ENCODE measurements at places on chromosomes 3 and 15.

DNA sequence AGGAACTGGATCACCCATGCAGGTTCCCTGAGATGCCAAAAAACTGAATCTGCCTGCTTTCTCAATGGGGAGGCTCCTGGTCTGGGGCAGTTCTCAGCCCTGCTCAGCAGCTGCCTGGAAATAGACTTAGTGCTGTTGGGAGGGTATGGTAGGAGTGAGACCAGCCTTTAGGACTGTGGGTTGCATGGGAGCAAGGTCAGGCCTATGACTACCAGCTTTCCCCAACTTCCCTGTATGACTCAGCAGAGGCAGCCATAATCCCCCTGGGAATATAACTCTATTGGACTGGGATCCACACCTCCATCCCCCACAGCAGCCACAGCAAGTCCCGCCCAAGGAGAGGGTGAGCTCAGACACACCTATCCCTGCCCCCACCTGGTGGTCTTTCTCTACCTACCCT lies 87.0 kb downstream of the CFAP44 start:
- DNase-seq: no peak

DNA sequence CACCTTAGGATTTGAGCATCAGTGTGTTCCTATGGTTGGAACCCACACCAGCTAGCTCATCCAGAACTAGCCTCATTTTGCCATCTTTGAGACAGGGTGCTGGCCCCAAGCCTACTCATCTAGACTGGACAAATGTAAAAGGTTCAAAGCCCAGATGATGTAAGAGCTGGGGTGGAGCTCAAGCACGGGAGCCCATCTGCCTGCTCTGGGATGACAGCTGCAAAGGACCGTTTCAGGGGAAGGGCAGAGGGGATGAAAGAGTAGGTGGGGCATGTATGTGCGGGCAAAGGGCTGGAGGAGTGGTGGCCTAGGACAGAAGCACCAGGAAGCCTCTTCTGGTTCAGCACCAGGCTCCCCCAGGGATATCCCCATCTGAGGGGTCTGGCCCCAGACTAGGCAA lies 15.8 kb downstream of the CLK3 start:
- DNase-seq: no peak

DNA sequence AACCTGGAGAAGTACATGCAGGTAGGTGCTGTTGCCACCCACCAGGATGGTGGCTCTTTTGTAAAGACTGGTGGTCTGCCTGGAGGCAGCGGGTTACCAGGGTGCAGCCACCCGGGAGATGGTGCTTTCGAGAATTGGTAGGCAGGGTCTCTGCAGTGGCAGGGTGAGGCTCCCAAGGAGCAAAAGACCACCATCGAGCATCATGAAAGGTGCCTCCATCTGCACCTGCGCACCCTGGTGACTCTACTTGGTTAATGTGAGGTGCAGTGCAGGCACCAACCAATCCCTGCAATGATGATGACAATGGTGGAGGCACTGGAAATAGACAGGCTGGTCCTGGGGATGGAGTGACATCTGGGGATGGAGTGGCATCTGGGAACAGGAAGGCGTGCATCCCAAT lies 236.7 kb downstream of the ADAMTS17 start:
- no peak for DNase-seq

- peak; percentile 4 for DNase-seq
Observed at GRCh38 chr3:123158330-123158729, 43.4 kb upstream of the SEC22A start.

GRCh38 chr3:71414189-71414927 lies 169.2 kb downstream of the FOXP1 start:
- no peak for DNase-seq

GRCh38 chr3:152258448-152259393 lies 10.0 kb upstream of the MBNL1 start:
- no peak for DNase-seq

DNA sequence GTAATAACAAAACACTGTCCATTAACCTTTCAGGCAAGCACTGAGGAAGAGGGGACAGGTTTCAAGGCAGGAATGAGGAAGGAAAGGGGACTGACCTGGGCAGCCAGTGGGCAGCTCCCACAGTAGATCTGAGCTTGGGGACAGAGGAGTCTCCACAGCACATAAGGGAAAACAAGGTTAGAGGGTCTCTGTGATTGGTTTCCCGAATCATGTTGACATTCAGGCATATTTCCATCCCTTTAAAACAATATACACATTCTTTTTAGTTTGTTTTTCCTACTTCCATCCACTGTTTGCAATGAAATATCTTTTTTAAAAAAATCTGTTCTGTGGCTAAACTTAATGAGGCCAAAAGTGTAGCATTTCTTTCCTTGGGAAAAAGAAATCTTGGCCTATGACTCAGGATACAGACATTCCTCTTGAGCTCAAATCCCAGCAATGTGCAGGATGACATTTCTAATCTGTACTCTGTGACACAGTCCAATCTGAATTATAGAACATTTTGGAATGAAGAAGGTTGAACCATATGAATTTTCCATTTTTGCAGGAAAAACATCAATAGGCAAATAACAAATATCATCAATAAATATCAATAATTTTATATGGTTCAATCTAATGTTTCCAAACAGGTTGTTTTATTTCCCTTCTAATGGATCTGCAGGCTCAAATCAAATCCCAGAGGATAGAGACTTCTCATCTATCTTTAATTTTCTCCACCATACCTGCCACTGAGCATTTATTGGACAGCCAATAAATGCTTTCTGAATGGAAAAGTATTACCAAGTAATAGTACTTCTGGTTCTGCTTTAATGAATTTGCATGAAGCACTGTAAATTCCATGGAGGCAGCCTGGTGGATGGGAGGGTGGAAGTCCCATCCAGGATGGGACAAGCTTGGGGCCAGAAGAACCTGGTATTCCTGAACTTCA lies 54.1 kb downstream of the ITGB5 start:
- no peak for DNase-seq
